Fibroblast of upper back skin (primary cell): ENCODE measurements at places on chromosomes 13 and 19.

DNA sequence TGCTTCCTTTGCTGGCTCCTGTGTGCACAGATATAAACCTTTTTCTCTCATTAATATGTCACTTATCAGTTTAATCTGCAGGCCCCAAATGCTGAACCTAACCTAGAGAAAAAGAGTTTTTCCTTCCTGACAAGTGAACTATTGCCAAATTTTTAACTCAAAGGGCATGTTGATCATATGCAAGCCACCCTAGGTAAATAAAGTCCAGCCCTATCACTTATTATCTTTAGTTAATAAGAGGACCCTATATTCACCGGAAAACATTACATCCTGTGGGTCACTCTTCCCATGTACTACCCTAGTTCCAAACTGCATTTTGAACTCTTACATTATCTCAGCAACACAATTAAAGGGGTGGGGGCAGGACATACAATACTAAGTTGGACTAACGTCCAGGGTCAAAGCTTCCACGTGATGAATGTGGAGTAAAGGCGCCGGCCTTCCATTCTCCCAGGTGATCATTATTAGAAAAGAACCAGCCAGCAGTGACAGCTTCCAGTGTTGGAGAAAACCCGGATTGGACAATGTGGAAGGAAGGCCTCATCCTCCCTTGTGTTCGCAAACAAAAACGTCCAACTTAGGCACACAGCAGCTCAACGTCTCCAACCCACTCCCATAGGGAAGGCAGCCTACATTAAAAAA, 86.6 kb downstream of the STK24 start:
- no peak for DNase-seq

- peak; percentile 22 for DNase-seq
Observed at GRCh38 chr19:15210323-15210781, 9.6 kb upstream of the NOTCH3 start.

DNA sequence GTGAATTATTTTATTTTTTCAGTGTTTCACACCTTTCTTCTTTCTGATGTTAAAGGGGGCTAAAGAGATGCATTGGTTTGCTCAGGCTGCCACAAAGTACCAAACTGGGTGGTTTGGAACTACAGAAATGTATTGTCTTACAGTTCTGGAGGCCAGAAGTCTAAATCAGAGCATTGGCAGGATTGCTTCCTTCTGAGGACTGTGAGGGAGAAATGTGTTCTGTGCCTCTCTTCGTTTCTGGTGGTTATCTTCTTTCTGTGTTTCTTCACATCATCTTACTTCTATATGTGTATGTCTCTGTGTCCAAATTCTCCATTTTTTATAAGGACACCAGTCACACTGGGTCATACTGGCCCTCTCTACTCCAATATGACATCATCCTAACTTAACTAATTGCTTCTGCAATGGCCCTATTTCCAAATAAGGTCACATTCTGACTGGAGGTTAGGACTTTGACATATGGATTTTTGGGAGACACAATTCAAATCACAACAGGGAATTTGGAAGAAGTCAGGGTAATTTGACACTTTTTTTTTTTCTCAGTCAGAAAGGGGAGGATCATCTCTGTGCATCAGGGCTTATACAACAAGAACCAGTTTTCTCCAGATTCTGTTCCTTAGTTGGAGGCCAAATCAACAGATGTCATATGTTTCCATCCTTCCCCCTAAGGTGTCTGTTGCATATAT, 188.2 kb downstream of the KCNRG start:
- peak; percentile 35 for DNase-seq

- no peak for DNase-seq
Observed at GRCh38 chr13:27188239-27188638, 16.6 kb upstream of the USP12 start.

DNA sequence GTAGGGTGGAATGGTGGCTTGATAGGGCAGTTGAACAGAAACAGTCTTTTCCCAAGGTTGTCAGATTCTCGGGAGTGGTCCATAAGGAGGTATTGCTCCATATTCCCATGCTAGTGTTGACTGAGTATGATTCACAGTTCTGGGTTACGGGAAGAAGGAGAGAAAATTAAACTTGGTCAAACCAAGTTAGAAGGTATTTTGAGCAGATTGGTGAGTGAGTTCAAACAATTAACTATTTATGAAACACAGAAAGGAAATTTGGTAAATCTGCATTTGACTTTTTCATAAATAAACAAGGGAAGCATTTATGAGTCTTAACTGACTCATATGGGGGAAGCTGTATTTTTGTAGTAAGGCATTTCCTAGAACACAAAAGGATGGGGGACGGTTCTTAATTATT, 2419.4 kb downstream of the PCDH9 start:
- no peak for DNase-seq

- DNase-seq = no peak
Observed at GRCh38 chr13:73212482-73212881, 153.7 kb downstream of the KLF5 start.

DNA sequence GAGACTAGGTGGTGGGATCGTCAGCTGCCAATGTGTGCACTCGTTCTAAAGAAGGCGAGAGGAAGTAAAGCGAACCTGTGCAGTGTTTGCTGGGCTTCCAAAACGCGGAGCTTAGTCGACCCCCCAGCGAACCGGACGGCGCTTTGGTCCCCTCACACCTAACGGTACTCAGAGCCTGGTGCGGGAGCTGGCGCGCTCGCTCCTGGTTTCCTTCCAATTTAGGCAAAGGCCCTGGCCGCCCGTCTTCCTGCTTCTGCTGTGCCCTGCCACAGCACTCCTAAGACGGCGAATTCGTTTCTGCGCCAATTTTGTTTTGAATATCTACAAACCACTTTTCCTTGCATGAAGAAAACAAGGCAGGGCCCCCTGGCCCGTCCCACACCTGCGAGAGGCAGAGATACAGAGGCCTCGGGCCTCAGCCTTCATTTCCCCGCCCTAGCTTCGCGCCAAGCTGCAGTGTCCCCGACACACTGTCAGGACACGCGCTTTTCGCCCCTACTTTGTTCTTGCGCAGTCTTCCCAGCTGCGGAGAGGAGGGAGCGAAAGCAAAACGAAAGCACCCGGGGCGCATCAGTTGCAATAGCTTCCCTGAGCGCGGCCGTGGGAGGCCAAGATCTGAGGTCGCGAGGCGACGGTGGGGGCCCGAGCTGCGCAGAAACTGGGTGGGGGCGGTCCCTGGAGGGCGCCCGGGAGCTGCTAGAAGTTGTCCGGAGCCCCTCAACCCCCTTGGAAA, 111.9 kb downstream of the KCNRG start:
- peak; percentile 52 for DNase-seq

DNA sequence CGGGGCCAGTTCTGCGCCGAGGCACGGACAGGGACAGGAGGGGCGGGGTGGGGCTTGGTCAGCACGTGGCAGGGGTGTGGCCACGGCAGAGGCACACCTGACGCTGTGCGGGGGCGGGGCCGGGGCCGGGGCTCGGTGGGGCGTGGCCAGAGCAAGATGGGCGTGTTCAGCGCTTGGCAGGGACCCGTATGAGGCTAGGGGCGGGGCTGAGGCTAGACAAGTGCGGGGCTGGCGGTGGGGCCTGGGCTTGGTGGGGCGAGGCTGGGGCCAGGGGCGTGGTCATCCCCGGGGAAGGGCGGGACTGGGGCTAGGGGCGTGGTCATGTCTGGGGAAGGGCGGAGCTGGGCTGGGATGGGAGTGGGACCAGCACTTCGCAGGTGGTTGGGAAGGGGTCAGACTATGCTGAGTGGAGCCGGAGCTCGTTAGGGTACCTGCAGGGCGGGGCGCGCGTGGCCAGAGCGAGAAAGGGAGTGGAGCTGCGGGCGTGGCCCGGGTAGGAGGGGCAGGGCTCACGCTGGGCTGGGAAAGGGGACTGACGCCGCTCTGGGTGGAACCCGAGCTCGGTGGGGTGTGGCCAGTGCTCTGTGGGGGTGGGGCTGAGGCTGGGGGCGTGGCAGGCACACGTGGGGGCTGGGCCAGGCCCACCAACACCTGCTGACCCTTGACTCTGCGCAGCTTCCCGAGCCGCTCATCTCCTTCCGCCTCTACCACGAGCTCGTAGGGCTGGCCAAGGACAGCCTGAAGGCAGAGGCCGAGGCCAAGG, 12.8 kb downstream of the POLR2E start:
- DNase-seq = no peak

DNA sequence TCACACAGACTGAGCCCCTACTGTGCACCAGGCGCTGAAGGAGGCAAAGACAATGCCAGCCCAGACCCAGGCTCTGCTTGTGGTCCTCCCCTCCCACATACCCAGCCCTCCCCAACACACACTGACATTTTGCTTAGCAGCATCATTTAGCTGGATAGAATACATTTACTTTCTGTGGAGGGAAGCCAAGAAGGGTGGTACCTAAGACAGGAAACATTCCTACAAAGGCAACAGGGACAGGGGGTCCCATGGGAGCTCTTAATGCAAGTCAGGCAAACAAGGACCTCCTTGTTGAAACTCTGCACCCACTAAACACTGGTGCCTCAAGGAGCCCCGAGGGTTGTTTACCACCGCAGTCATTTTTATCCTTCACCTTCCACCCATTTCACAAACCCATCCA, 77.0 kb upstream of the ZNF507 start:
- no peak for DNase-seq

- no peak for DNase-seq
Observed at GRCh38 chr13:94946039-94946438, 233.7 kb upstream of the SOX21 start.

DNA sequence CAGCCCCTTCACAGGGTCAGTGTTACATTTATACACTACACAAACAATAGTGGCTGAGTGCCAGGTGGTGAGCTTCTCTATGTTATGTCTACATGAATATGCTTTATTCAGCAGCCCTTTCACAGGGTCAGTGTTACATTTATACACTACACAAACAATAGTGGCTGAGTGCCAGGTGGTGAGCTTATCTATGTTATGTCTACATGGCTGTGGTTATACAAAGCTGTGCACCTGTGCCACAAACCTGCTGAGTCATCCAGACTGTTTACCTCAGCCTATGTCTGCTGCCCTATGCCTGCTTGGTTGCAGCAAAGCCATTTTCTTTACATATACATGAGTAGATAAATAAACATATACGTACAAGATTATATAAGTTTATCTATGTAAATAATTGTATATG, 76.5 kb downstream of the ZNF726 start:
- DNase-seq = no peak

- DNase-seq = no peak
Observed at GRCh38 chr19:14404312-14404711, 14.8 kb downstream of the DDX39A start.

DNA sequence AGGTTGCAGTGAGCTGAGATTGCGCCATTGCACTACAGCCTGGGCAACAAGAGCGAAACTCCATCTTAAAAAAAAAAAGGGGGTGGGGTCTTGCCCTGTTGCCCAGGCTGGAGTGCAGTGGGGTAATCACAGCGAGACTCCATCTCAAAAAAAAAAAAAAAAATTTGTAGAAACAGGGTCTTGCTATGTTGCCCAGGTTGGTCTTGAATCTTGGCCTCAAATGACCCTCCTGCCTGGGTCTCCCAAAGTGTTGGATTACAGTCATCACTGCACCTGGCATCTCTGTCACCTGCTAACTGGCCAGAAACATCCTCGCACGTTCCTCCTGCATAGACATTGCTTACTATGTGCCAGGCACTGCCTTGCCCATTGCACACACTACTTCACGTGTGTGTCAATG, 14.1 kb downstream of the RCN3 start:
- DNase-seq = no peak

DNA sequence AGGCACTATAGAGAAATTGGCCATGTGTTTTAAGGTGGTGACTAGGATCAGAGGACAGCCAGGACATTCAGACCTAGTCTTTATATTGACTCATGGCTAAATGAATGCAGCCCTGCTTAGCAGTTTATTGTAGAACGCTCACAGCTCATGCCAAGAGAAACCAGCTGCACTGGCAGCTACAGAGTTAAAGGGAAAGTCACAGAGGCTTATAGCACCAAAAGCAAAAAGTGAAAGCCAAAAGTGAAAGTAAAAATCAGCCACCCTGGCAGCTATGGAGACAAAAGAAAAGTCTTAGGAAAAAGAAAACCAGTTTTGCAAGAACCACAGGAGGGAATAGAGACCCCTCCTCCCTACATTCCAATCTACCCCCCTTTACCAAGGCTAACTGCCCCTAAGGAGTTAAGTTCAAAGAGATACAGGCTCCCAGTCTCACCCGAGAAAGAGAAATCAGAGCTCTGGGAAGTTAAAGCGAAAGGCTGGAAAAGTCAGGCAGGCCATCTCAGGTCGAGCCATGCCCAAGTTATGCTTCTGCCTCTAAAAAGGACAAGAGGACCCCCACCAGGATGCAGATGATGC, 99.0 kb downstream of the ZNF429 start:
- DNase-seq = no peak

DNA sequence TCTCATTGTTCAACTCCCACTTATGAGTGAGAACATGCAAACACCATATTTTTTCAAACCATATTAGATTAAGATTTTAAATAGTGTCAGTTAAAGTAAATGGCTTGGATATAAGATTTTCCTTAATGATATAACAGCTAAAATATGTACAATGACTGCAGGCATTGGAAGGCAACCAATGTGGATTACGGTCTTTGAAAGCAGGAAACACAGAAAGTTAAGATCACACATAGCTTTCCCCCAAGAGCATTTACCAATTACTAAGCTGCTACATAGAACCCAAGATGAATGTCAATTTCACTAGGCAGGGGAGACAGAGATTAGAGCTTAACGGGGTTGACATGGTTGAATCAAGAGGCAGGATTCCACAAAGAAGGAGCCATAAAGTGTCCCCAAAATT, 173.2 kb upstream of the TRPC4 start:
- DNase-seq = peak; percentile 59

DNA sequence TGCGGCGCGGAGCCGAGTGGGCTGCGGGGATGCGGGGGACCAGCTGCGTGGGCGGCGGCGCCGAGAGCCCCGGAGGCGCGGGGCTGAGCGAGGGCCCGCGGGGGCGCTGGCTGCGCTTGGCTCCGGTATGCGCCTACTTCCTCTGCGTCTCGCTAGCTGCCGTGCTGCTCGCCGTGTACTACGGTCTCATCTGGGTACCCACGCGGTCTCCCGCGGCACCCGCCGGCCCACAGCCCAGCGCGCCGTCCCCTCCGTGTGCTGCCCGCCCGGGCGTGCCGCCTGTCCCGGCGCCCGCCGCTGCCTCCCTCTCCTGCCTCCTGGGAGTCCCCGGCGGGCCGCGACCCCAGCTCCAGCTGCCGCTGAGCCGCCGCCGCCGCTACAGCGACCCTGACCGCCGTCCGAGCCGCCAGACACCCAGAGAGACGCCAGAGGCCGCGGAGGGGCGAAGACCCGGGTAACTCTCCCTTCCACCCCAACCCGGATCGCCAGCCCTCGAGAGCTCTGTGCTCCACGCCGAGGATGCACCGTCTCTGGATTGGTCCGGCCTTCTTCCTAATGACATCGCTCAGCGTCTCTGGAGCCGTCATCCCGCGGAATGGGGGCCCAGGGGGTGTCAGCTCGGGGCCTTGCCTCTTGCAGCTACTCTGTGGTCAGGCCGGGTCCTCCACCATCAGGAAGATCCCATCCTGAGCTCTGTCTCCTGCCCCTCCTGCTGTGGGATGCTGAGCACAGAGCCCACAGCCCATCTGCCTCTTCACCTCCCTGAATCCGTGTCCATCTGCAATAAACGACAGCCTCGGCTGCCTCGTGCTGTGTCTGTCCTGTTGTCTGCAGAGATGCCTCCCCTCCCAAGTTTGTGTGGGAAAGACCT, 441 bp downstream of the INAFM1 start:
- no peak for DNase-seq

- DNase-seq = no peak
Observed at GRCh38 chr19:55075371-55075998, at the start of gene EPS8L1. Gene EPS8L1, plus strand, starts transcription at chr19:55075869. Its CDS starts 576 bp downstream, at chr19:55076445.
